Muscle of leg (tissue), 16 donors: ENCODE measurements at places on chromosomes 3 and 15. TPM values are rescaled to one million over a fixed set of nuclear protein-coding genes. Genes with fewer than 3 reads are reported as not detected.

Gene CD96
- 0.36 TPM for polyA plus RNA-seq

Gene SPINK8
- polyA plus RNA-seq: not detected

DNA sequence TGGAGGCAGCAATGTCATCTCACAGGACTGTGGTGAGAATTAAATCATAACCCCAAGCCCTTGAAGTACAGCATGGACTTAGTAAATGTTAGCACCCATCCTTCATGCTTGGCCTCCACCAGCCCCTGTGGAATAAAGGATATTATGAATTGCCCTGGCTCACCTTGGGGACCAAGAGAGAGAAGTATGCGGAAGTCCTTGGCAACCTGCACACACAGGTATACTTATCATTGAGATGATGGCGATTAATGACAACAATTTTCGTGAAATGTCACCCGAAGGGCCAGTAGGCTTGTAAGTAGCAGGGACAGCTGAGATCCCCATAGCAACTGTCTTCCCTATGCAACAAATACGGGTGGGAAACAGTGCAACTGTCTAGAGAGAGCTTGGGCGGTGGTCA is 102.0 kb downstream of the FAM43A start:
- DNase-seq: no peak

DNA sequence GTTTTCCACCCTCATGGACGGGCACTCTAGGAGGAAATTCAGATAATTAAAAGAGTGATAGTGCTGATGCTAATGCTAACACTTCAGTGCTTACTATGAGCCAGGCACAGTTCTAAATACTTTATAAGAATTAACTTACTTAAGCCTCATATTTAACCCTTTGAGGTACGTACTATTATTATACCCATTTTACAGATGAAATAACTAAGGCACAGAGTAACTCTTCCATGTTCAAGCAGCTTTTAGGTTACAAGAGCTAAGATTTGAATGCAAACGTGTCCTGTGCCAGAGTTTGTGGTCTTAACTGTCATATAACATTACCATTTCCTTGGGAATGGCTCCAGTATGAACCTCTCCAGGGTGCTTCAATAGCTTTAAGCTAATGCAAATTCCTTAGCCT is 114.7 kb upstream of the PRR23C start:
- no peak for DNase-seq

DNA sequence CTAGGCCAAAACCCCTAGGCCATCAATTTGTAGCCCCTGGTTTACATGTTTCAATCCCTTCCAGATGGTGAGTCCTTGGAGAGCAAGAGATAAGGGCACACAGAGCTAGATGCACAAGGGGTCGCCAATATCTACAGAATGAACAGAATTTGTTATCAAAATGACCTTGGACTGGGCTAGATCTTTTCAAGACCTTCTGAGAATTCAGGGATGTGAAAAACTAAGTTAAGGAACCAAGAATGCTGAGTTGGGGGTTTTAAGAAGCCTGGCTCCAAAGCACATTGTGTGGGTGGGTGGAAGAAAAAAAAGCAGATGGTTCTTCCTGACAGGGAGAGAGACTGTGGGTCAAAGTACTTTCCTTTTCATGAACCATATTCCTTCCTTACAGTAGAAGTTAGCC is 10.2 kb downstream of the CDCP1 start:
- DNase-seq: peak; percentile 64
